HL-60 (cell line): ENCODE measurements at places on chromosomes 2 and 18.
A peak's percentile ranks its signal among the peaks of the same experiment; 100 is the strongest.

GRCh38 chr18:42534313-42534712, 579.3 kb downstream of the PIK3C3 start:
- no peak for DNase-seq

GRCh38 chr2:133476286-133476685, 92.0 kb downstream of the NCKAP5 start:
- DNase-seq, result no peak

DNA sequence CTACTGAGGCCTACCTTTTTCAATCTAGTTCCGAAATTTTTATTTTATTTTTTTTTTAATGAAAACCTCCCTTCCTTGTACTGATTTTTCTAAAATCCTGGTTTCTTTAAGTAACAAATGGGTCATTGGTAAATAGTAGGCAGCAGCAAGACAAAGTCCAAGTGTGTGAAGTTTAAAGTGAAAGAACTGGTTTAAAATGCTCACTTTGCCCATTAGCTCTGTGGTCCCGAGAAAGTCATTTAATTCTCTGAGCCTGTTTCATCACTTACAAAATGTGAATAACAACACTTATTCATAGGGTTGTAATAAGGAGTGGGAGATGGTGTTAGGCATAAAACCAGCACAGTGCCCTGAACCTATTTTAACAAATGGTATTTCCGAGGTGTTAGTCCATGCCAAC, 426.2 kb downstream of the ERBB4 start:
- no peak for DNase-seq

GRCh38 chr2:231604101-231604684, 11.5 kb downstream of the TEX44 start:
- no peak for DNase-seq

GRCh38 chr18:10284540-10285282, 169.7 kb upstream of the APCDD1 start:
- no peak for DNase-seq

- no peak for DNase-seq
Observed at GRCh38 chr2:172082944-172083627, 2.2 kb upstream of the DLX1 start.

DNA sequence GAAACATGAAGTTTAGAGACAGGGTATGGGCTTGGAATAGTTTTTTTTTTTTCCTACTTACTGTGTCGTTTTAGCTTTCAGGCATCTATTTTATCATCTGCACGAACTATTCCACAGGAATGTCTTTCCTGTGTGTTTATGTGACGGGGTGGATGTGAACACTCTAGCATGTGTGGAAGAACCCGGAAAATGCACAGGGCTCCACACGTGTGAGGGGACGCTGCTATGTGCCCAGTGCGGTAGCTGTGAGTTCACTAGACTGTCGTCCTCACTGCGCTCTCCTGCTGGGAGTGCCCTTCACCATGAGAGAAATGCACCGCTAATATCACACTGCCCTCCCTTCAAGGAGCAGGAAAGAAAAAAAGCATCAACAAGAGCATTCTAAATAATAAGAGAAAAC, 250.8 kb upstream of the PXDN start:
- DNase-seq, result no peak

DNA sequence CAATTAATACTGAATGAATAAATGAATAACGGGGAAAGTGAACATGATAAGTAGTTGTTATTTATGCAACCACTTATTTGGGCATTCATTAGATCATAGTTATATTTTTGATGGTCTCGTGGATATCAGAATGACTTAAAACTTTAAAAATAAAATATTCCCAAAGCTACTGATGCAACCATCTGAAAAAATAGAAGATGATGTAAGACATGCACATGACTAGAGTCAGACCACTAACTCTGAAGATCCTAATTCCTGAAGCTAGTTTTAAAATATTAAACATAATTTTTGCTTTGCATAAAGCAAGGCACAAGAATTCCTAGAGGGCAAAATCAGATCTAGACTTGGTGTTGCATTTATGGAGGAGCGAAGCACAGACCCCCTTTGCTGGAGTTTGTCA, 616.1 kb downstream of the IRS1 start:
- no peak for DNase-seq

GRCh38 chr18:44781886-44782285, 101.2 kb downstream of the SETBP1 start:
- DNase-seq, result no peak

DNA sequence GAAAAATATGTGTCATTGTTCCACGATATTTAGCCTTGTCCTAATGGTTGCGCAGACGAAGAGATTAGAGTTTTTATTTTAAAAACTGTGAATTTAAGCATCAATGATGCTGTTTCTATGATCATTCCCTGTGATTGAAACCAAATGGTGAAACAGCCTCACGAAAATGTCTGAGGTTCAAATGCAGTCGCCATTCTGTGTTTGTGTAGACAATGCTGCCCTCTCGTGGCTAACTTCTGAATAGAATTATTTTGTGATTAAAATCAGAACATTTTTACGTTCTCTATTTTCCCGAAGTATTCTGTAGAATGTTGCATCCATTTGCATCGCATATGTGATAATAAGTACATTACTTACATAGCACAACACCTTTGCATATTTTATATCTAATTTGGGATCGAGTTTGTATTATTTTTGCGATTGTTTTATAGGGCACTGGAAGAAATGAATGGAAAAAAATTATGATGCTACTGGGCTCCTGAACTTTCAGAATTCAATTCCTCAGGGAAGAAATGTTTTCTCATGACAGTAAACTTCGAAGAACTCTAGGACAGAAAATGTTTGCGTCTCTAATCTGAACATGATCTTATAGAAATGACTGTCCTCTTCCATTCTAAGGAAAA, 54.8 kb upstream of the CREB1 start:
- peak; percentile 50 for DNase-seq

DNA sequence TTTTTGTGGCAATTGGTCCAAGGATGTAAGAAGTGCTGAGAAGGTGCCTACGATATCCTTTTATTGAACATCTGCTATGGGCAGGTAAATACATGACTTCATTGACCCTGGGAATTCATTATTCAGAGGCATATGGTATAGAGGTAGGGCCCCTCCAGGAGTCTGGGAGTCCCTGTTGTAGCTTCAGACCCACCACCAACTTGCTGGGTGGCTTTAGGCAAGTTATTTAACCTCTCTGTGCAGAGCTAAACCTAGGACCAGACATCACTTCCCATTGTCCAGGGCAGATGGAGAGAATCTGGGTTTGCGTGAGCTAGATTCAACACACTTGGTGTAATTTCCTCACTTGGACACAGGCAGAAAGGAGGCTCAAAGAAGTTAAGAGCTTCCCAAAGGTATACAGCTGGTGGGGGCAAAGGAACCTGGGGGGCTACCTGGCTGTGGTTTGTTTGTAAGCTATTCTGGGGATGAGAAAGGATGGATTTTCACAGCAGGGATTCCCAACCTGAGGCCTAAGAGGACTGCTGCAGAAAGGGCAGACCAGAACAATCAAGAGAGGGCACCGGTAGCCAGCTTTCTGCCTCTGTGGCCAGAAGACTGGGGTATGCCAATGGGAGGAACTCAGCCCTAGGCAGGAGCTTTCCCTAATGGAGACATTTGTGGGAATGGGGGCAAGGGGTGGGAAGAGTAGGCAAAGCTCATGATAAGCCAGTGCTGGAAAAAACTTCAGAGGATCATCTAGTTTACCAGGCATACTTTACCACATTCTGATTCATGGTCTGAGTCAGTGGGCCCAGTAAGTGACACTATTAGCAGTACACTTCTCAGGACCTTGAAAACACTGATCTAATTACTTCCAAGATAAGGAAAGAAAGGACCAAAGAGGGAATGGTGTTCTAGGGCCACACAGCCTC, 102.7 kb upstream of the SMAD2 start:
- no peak for DNase-seq

DNA sequence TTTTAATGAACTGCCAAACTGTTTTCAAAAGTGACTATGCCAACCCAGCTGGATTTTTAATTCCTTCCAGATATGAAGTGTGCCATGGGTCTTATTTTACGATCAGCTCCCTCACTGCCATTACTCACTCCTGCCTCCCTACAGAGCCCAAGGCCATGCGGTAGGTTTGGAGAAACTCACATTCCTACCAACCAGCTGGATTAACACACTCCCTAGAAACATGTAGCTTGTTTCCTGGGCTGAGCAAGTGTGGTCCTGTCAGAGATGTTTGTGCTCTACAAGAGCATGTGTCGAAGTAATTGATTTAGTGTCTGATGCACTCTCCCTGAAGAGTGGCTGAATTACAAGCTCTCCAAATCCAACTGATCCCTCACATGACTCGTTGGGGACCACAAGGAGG, 82.5 kb downstream of the SPP2 start:
- DNase-seq, result no peak

DNA sequence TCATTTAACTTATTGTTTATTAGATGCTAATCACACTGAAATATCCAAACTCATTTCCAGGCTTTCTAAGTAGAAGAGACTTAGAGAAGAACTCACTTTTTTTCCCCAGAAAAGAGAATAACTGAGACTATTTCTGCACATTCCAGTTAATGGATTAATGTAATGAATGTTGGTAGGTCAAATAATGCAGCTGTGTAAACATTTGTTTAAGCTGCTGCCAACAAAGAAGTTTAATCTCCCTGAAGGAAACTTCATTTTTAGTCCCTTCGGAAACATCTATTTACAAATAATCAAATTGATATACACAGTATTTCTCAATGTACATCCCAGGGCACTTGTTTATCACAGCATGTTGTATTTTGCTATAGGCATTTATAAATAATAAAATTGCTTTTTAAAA, 126.9 kb downstream of the KCNS3 start:
- no peak for DNase-seq

DNA sequence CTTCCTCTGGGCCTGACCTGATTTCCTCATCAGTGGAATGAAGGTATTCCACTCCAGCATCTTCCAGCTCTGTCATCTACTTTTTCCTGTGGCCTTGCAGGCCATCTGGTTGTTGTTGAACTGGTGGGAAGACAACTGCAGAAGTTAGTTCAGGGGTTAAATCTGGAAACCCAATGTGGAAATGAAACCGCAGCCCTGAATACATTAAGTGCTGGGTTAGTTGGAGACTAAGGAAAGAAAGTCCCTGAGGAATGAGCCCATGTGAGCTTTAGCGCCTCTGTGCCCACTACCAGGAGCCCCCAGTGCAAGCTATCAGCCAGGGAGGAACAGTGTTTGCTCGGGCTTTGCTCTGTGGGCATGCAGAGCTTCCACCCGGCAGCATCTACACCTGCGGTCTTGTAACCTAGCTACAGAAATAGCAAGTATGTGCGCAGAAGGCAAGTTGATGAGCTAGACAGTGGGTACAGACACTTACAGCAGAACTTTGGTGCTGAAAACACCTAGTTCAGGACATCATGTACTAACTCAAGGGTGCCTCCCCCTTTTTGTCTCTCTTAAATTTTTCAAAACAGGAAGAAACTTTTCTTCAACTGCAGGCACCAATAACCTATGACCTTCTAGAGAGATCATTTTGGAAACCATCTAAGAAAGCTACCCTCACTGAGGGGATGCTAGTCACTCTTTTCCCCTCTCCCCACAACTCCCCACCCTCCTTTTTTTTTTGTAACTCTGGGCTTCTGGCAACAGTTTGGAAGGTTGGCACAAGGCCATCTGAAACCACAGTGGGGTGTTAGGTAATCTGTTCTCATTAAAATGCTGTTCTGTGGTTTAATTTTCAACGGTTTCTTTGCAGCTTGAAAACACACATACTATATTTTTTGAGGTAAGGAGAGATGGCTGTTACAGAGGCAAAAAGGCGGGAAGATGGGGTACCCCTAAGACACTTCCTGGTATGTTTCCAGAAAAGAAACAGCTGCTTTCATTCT, 18.3 kb upstream of the CXCR4 start:
- DNase-seq, result peak; percentile 98

DNA sequence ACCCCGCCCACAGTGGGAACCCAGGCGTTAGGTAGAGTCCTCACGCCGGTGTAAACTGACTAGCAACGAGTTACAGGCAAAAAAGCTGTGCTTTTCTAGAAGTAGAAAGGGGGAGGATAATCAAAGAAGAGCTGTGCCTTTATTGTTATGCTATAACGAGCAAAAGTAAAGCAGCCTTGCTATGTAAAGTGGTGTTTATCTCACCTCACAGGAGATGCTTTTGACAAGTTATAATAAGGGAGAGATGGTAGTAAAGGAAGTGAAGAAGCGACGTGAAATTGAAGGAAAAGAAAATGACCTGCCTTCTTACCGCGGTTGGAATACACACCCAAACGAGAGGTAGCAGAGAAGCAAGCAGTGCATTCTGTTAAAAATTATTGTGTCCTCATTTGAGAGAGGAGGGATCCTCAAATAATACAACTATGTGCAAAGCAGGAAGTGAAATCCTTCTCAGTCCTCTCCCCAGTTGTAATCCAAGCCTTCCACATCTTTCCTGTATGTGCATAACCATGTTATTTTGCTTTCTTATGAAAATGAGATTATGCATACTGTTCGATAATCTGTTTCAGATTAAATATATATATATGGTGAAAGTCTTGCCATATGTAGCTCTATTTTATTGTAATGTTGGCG, 962 bp downstream of the TANK start:
- no peak for DNase-seq

DNA sequence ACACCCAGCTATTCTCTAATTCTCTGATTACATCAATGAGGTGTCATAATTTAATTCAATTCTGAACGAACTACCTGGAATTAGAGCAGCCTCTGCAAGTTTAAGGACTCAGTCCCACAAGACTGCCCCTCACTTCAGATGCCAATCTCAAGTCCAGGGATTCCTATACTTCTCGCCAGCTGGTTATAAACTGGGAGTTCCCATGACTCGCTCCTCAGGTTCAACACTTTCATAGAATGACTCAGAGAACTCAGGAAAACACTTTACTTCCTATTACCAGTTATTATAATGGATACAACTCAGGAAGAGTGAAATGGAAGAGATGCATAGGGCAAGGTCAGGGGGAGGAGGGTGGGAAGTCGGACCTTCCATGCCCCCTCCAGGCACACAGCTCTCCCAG, 112.3 kb upstream of the ATP5MC3 start:
- no peak for DNase-seq

- DNase-seq, result peak; percentile 3
Observed at GRCh38 chr18:75727456-75727855, 300.0 kb upstream of the SMIM21 start.

DNA sequence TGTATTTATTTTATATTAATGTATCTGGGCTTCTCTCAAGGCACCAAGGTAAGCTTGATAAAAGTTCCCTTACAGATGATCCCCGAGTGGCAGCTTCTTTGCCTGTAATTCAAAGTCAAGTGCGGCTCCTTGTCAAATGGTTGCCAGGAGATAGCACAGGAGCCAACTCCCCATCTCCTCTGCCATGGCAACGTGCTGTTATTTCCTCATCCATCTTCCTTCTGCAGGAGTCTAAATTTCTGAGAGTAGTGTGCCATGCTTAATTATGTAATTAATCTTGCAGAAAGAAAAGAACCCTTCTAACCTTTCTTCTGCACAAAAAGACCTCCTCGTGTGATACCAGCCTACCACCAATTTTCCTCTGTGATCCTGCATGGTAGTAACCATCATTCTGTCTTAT, 46.2 kb upstream of the ACMSD start:
- DNase-seq, result no peak

GRCh38 chr2:20994130-20994529, 49.7 kb downstream of the APOB start:
- no peak for DNase-seq

DNA sequence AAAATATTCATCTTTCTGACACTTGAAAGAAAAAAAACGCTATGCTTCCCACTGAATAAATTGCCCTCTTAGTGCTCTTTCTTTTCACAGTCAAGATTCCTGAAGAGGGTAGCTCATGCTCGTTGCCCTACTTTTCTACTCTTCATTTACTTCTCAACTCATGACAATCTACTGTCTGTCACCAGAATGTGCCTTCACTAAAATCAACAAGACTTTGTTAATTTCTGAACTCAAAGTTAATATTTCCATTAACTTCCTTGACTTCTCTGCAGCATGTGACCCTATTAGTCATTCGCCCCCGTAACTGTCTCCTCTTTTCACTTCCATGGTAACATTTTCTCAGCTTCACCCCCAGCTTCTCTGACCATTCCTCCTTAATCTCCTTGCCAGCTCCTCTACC, 98.9 kb upstream of the MAPRE2 start:
- DNase-seq, result no peak
